Activated T-cell treated with anti-CD3 and anti-CD28 coated beads, Interleukin-2, amount 50 U/mL, for 72 hours (primary cell): ENCODE measurements at places on chromosomes 7 and 10. TPM values are rescaled to one million over a fixed set of nuclear protein-coding genes. Genes with fewer than 3 reads are reported as not detected.

DNA sequence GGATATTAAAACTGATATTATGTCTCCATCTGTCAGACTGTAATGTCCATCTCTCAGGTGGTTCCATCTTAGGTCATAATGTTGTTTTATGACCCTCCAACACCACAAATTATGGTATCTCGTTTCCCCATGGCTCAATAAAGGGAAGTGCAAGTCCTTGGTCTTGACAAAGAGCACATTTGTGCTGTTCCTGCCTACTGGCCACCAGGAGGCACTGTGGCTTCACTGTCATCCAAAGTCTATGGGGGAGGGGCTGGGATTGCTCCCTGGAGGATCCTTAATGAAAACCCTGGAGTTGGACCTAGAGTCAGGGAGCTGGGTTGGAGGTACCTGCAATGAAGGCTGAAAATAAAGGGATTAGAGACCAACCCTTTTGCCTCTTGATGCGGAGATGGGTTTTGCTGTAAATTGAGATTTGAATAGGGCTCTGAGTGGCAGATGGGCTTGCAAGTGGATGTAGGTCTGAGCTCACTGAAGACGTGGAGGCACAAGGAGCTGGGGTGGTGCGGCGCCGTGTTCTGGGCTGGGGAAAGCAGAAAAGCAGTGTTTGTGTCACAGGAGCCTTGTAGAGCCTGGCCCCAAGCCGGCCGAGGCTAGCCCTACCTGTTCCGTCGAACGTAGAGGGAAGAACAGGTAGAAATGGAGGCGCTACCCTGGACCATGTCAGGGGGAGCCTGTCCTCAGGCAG lies 180.5 kb upstream of the PRSS58 start:
- no peak for DNase-seq

GRCh38 chr7:138170959-138171703 lies 94.9 kb downstream of the AKR1D1 start:
- DNase-seq, result no peak

The ATE1 gene
- 26.6 TPM for total RNA-seq

The ZPBP gene
- total RNA-seq, result not detected

The SYCE1 gene
- 3.2 TPM for total RNA-seq
